ENCODE measurements at places on chromosomes 16 and 17.

GRCh38 chr16:84369938-84370627, 1.7 kb downstream of the ATP2C2 start:
- DNase-seq: no peak

DNA sequence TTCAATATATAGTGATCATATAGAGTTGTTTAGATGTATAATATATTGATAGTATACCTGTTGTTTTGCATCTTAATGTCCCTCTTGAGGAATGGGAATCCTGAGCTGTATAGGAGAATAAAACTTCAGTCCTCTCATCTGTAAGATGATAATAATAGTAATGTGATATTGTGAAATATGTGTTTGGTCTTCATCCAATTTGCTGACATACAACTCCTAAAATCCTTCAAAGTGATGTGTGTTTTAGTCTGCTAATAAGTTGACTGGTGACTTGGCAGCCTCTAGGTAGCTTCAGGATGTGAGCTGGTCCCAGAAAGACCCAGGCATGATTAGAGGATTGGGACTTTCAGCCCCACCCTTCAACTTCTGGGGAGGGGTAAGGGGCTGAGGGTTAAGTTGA, 22.8 kb upstream of the NFAT5 start:
- DNase-seq: no peak

DNA sequence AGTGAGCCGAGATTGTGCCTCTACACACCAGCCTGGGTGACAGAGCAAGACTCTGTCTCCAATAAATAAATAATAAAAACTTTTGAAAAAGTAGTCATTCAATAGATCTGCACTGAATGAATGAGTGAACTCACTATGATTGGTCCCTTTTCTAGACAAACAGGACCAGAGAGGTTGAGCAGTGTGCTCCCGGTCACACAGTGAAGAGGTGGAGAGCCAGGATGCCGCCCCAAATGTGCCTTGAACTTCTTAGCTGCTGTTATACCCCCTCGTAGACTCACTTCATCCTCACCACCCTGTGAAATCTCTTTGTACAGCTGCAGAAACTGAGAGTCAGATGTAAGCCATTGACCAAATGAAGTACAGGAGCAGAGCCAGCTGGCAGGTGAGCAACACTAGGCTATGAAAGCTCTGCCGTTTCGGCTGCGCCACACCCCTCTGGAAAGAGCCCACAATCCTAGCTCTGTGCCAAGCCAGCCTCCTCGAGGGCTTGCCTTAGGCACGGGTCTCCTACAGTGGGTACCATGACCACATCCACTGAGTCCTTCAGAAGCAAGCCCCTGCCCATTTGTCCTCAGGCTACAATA, 7.8 kb upstream of the KIAA0513 start:
- DNase-seq: no peak

DNA sequence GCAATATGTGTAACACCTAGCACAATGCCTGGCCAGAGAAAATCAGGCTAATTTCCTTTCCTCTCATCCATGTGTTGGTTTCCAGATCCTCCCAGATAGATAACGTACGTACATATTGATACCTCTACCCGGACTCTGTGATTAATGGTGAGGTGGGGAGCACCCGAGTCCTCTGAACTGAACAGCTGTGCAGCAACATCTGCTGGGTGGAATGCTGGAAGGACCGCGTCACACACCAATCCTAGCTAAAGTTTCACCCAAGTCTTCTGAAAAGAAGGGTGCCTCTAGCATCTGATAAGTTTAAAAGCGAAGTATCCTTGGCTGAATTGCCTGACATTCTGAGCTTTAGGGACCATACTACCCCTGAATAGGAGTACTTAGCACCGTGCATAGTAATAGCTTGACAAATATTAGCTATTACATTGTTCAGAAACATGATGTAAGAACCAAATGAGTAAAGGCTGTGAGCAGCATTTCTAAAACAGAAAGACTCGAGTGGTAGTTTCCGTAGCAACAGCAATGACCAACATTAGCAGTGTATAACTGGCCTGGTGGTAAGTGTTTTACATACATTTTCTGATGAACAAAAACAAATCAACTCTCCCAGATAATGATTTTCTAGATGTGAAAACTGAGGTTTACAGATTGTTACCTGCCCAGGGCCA, 91.4 kb downstream of the SYCE1L start:
- DNase-seq: no peak

DNA sequence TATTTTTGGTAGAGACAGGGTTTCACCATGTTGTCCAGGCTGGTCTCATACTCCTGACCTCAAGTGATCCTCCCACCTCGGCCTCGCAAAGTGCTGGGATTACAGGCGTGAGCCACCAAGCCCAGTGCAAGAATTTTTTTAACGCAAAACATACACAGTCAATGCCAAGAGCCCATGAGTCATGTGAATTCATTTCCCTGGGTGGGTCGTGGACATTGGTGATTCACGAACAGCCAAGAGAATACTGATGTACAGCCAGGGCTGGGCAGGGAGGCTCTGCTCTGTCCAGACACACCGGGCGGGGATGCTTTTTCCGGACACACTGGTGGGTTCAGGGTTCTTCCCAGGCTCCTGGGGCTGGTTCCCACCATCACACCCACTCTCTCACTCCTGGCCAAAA, 17.7 kb downstream of the SLC38A8 start:
- DNase-seq: no peak

GRCh38 chr17:65277576-65277975, 140.4 kb downstream of the RGS9 start:
- no peak for DNase-seq

DNA sequence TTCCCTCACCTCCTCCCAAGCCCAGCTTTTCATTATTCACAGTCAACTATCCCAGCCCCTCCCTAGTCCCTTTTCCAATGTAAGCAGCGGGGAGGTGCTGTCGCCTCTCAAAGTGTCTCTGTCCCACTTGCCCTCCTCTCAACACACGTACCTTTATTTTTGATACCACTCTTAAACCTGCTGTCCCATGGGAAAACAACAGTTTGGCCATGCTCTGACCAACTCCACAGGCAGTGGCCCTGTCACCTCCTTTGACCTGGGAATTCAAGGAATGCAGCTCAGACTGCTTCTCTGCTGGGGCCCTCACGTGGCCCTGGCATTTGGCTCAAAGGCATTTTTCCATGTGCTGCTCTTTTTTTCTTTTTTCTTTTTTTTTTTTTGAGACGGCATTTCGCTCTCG, 4.2 kb downstream of the LYRM9 start:
- no peak for DNase-seq

- no peak for DNase-seq
These were observed 13.0 kb downstream of the GPR142 start for GRCh38 chr17:74380086-74380958.

GRCh38 chr17:19447085-19447583, 36.1 kb downstream of the RNF112 start:
- DNase-seq: peak; percentile 35

GRCh38 chr17:78210111-78210510, 3.9 kb upstream of the BIRC5 start:
- no peak for DNase-seq

DNA sequence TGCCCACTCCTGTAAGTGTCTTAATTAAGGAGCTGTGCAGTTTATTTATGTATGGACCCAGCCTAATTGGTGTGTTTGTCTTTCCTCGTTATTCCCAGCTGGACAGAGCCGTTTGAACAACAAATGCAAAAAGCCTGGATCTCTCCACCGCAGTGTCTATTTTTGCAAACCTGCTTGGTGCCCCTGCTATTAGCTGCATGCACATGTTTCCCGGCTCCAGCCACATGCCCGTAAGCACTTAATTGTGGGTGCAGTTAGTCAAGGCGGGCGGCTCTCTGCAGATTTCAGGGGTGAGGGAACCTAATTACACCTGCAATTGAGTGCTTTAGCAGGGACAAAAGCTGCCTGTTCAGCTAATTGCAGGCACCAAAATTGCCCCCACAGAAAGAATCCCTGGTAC, 74.0 kb upstream of the GSE1 start:
- DNase-seq: no peak

DNA sequence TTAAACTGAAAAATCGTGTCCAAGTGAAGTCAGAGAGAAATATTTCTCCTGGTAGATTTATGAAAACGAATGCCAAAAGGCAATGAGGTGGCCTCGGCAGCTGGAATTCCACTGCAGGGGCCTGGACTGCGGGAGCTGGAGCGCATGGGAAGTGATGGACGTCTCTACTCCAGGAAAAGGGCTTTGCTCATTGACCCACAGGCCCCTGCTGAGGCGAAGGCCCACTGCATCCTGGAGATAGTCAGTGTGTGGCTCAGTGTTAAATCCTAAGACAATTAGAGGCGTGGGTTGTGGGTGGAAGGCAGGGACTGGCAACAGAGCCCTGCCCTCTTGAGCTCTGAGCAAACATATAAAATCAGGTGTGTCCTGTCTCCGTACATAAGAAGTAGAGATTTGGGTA, 191.4 kb downstream of the SLC39A11 start:
- no peak for DNase-seq

DNA sequence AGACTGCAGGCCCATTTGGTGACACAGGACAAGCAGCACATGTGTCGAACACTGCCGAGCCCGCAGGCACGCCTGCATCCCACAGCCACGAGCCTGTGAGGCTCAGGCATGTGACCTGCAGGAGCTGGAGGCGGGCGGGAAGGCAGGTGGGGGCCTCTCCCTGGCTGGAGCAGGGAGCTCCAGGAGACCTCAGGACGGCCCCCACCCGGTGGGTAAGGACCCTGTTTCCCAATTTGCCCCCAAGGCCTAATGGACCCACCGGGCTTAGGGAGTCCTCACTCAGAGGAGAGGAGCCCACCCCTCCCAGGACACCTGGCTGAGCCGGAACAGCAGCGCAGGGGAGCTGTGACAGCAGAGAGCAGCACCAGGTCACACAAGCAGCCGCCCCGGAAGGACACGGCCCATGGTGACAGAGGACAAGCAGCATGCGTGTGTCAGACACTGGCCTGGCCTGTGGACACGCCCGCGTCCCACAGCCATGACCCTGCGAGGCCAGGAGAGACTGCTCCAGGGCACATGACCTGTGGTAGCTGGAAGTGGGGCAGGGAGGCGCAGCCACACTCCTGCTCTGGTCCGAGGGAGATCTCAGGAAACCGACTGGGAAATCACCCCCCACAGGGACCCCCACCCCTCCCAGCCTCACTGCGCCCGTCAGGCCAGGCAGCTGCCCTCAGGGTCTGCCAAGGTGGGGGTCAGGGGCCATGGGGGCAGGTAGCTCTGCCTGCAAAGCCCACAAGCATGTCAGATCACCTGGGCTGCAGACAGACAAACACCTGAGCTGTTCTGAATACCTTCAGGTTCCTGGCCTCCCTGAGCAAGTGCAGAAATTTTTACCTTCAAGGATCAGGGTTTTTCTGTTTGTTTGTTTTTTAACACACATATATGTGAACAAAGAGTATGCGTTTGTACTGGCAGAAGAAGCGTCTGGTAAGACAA, 2.4 kb downstream of the SPSB3 start:
- DNase-seq: no peak

DNA sequence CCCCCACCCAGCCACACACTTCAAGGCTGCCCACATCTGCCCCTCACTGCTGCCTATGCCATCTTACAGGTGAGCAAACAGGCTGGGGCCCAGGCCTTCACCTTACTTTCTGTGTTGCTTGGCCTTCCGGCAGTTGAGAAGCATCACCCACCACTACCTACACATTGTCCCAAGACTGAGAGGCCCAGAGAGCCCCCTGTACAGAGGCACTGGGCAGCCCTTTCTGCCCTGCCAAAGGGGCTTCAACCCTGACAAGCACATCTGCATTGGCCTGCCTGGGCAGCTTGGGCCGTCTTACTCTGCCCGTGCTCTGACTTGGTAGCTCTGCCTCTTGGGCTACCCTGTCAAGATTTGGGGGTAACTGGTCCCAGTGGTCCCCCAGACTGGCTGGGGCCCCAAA, 1.2 kb downstream of the MIEF2 start:
- no peak for DNase-seq

GRCh38 chr17:27978689-27979175, 63.7 kb upstream of the NLK start:
- no peak for DNase-seq

- DNase-seq: no peak
These were observed 1.4 kb downstream of the MYO18A start for GRCh38 chr17:29178750-29179231.

- no peak for DNase-seq
These were observed 266.7 kb upstream of the SDK2 start for GRCh38 chr17:73910821-73911515.

GRCh38 chr16:67546761-67547422, 15.4 kb upstream of the CTCF start:
- peak; percentile 64 for DNase-seq

DNA sequence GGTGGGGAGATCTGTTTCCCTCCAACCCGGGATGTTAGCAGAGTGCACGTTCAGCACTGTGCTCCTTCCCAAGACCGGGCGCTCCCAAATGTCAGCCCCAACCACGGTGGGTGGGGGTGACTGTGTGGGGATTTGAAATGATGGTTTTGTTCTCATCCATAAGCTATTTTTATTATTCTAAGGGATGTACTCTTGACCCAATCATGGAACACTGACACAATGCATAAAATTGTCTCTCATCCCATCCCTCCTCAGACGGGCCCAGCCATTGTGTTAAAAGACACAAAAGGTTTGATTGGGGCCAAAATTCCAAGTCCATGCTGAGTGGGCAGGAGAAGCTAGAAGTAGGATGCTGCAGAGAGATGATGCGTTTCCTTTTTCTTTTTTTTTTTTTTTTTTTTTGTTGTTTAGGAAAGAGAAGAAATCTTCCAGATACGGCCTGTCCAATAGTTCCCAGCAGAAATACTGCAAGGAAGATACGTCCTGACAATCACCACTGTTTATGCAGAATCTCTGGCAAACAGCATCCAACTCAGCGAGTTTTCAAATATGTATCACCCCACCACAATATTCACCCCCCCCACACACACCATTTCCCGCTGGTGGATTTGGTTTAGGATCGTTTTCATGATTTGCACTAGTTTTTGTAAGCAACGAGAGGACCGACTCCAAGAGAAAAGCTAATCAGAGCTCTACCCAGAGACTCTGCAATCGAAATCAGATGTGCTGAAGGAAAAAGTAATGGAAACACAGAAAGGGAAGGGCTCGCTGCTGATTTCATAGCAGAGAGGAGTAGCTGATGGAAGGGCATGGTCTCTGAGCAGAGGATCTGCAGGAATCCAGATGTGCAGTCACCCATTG, 163.5 kb upstream of the DYNLRB2 start:
- DNase-seq: no peak

GRCh38 chr16:67237396-67238277, 9.6 kb downstream of the FHOD1 start:
- DNase-seq: no peak

GRCh38 chr16:23523321-23523720, 13.0 kb upstream of the GGA2 start:
- no peak for DNase-seq

DNA sequence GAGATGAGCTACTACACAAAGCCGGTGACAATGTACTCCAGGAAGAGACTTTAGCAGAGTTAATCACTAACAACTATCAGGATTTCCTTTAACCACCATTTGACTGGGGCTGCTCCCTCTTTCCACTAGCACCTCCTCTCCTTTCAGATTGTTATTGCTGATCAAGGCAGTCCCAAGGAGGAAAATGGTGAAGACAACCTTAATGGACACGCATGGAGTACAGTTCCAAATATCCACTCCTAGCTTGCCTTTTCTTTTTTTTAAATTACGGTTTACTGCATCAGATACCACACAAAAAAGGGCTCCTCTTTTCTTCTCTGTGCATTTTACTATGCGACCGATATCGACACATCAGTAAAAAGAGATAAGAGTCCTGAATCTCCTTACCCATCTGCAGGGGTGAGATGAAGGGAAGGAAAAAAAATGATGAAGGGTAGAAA, 30.9 kb downstream of the FAM222B start:
- no peak for DNase-seq

All from activated T-helper 9 cell treated with anti-CD3 and anti-CD28 coated beads, Interleukin-2, amount 50 U/mL, for 16 hours (primary cell).